Left kidney (tissue), 8 donors: ENCODE measurements at places on chromosomes 6 and 20. TPM values are rescaled to one million over a fixed set of nuclear protein-coding genes. Genes with fewer than 3 reads are reported as not detected.

The HSPA1L gene
- polyA plus RNA-seq = 3.8 TPM

The TXLNB gene
- 2.7 TPM for polyA plus RNA-seq

The AFG1L gene
- 8.9 TPM for polyA plus RNA-seq

GRCh38 chr6:161829291-161829729, 555.4 kb upstream of the AGPAT4 start:
- DNase-seq = no peak

GRCh38 chr6:79862711-79863110, 84.6 kb downstream of the ELOVL4 start:
- DNase-seq = no peak

- DNase-seq = no peak
Measured at GRCh38 chr20:63567136-63567385, 7.0 kb downstream of the HELZ2 start.
